Neural crest cell (in vitro differentiated cells): ENCODE measurements at places on chromosomes 16 and 17.

- no peak overlapping the region for H3K4me3 ChIP-seq
- peaks cover 5% of the 10 kb centered on the region for H3K4me1 ChIP-seq
- no peak for DNase-seq
These were observed 14.2 kb downstream of the LYRM9 start for GRCh38 chr17:27878776-27879562.

DNA sequence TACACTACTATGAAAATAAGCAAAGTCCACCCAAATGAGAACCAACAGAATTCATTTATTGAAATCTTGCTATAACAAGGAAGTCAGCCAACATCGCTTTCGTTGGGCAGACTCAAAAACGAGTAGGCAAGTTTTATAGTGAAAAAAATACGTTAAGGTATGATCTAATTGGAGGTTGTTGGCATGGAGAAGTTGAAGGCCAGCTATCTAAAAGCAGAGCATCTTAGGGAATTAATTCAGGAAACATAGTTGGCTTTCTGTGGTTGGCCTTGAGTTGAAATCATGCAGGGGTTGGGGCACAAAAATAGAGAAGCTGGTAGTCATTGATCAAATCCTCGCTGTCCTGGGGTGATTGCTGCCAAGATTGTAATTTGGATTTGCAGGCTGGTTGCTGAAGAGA, 118.3 kb downstream of the PPM1E start:
- no peak for DNase-seq
- no peaks in the 10 kb centered on the region for H3K36me3 ChIP-seq
- H3K27me3 ChIP-seq = no peaks in the 10 kb centered on the region
- H3K4me3 ChIP-seq = no peak overlapping the region
- no peak overlapping the region for H3K27ac ChIP-seq

DNA sequence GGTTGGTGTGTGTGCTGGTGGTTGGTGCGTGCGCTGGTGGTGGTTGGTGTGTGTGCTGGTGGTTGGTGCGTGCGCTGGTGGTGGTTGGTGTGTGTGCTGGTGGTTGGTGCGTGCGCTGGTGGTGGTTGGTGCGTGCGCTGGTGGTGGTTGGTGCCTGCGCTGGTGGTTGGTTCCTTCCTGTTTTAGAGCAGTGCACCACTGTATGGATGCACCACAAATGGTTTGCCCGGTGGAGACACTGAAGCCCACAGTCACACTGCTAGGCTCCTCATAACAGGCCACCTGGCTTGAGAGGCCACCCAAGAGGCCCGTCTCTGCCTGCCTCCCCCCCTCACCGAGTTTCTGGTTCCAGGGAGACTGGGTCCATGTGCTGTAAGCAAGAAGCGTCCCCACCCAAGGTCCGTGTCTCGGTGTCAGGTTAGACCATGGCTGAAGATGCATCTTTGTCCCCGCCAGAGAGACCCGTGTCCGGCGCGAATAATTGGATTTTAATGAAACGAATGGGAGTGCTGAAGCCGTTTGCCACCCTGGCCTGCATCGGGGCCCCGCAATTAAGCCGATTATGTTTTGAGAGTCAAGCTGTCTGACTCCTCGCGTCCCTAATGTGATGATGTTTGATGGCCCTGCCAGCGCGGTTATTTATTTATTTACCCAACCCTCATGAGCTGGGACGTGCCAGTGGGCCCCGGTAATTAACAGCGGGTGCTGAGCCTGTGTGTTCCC, 161.3 kb upstream of the GSE1 start:
- no peaks in the 10 kb centered on the region for H3K36me3 ChIP-seq
- H3K4me1 ChIP-seq = peaks cover 5% of the 10 kb centered on the region
- peaks cover 18% of the 10 kb centered on the region for H3K27me3 ChIP-seq
- no peak overlapping the region for H3K27ac ChIP-seq
- no peak overlapping the region for H3K4me3 ChIP-seq
- DNase-seq = no peak

GRCh38 chr16:49994006-49994405, 31.0 kb upstream of the CNEP1R1 start:
- peaks cover 21% of the 10 kb centered on the region for H3K27me3 ChIP-seq
- H3K4me3 ChIP-seq = no peak overlapping the region
- no peaks in the 10 kb centered on the region for H3K4me1 ChIP-seq
